ENCODE measurements at places on chromosomes 4 and X.

- no peak for DNase-seq
Measured at GRCh38 chr4:150038335-150039076, 39.7 kb upstream of the DCLK2 start.

GRCh38 chr4:75841641-75842520 lies 60.4 kb downstream of the PPEF2 start:
- no peak for DNase-seq

GRCh38 chrX:119009071-119009470 lies 34.7 kb downstream of the LONRF3 start:
- DNase-seq, result no peak

DNA sequence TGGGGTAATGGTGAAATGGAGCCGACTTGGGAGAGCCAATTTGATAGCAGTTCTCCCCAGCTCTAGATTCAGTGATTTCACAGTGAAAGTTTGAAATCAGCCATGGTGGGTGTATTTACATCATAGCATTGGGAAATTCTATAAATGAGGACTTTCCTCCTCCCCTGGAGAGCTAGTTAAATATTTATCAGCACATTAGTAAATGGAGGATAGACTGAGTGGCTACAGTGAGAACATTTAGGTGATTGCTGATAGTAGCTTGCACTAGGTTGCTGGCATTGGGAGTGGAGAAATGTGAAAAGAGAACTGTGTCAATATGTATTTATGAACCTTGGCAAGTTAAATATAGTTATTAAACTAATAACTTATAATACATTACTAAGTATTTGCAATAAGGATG lies 347.3 kb downstream of the CCSER1 start:
- no peak for DNase-seq

- DNase-seq, result no peak
Measured at GRCh38 chr4:40842318-40842717, 92.6 kb downstream of the NSUN7 start.

DNA sequence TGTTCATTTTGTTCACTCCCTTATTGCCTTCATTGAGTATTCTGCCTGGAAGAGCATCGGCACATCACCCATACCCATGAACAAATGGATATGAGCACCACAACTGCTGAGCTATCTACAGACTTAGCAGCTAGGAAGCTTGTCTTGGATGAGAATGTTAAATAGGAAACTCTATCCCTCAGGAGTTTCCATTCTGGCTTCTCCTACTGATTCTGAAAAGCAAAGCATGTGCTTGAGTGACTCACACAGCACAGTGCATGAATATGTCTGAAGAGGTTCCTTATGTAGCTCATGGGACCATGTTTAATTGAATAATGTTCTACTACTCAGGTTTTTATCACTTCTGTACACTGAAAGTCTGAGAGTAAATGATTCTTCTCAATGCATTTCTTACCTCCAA lies 57.3 kb upstream of the MXRA5 start:
- no peak for DNase-seq

DNA sequence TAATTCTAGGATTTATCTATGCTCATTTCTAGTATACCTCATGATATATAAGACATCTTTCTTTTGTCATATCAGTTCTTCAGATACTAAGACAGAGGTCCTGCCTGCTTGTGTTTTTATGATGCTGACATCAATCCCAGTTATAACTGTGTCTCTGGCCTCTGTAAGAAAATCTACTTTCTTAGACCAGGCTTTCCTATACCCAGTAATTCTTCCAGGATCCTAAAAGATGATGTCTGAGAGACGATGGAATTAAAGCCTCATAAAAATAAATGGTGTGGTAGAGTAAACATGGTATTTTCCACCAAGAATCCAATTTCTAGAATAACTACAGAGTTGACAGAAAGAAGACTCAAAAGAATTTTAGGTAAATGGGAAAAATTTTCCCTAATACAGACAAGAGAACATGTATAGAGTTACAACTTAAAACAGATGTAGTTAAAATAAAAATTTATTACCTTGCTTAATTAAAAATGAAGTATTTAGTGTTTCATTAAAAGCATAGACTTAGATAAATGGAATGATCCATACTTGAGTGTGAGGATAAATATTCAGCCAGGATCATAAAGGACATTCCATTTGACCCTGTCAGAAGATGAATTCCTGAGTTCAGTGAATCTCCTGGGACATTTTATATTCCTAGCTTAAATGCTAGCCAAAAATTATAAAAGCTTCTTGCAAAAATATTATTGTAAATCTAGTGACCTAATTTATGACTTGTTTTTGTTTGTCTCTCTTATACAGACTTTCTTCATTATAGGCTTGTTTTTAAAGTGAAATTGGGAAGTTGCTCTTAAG lies 137.4 kb downstream of the PDLIM5 start:
- DNase-seq, result no peak

GRCh38 chr4:94642561-94642866 lies 115.2 kb upstream of the BMPR1B start:
- no peak for DNase-seq

- DNase-seq, result no peak
Measured at GRCh38 chr4:71446479-71447081, 107.8 kb downstream of the SLC4A4 start.

- DNase-seq, result no peak
Measured at GRCh38 chrX:653306-653705, 22.7 kb downstream of the SHOX start.

- DNase-seq, result no peak
Measured at GRCh38 chr4:176709417-176709816, 83.3 kb downstream of the VEGFC start.

DNA sequence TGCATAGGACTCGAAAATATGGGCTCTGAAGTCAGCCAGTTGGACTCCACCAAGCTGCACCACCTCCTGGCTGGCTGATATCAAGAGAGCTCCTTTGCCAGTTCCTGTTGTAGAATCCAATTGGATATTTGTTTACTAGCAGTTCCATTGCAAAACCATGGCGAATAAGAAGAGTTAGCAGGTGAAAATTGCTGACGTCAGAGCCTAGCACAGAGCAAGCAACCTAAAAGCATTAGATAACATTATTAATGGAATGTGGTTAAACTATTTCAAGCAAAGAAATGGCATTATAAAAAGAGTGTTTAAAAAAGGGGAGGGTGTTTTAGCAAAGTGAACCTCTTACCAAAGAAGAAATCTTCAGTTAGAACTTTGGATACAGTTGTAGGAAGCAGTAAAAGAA lies 1816.3 kb upstream of the TENM3 start:
- DNase-seq, result no peak

All from activated B cell treated with CpG ODN at 0.5 μM for 24 hours (primary cell).